Naive thymus-derived CD4-positive, alpha-beta T cell (primary cell): ENCODE measurements at places on chromosomes 1 and 21. TPM values are rescaled to one million over a fixed set of nuclear protein-coding genes. Genes with fewer than 3 reads are reported as not detected.

The PLA2G2A gene
- not detected for total RNA-seq

The OR14K1 gene
- not detected for total RNA-seq

The LYPD8 gene
- total RNA-seq, result not detected

The SPRR4 gene
- total RNA-seq, result not detected

The PBX1 gene
- 0.02 TPM in 1 of 2 replicates, not detected in the other for total RNA-seq

The DMBX1 gene
- not detected for total RNA-seq

The HFM1 gene
- total RNA-seq, result not detected

The DYNLT5 gene
- total RNA-seq, result 0.46 TPM

The DFFB gene
- 27.7 TPM for total RNA-seq

The TMEM125 gene
- total RNA-seq, result not detected in 2 replicates

The TPTE gene
- total RNA-seq, result not detected
